ENCODE measurements at places on chromosomes 12 and 14.

- DNase-seq: no peak
These were observed 10.8 kb downstream of the SMIM41 start for GRCh38 chr12:52090291-52090690.

- no peak for DNase-seq
These were observed 212.1 kb upstream of the ABCD2 start for GRCh38 chr12:39831587-39832315.

DNA sequence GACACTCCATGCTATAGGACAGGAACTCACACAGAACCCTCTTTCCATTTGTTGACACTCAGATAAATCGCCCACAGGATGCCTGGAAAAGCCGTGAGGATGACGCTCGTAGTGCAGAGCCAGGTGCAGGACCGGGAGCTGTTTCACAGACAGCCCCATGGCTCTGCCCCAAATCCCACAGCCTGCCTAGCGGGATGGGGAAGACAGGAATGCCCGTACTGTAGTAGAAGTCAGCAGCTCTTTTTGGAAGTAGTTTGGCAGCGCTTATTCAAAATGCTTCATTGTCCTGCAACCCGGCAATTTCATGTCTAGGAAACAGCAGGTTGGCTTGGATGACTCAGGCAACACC lies 41.6 kb downstream of the JAG2 start:
- DNase-seq: no peak

DNA sequence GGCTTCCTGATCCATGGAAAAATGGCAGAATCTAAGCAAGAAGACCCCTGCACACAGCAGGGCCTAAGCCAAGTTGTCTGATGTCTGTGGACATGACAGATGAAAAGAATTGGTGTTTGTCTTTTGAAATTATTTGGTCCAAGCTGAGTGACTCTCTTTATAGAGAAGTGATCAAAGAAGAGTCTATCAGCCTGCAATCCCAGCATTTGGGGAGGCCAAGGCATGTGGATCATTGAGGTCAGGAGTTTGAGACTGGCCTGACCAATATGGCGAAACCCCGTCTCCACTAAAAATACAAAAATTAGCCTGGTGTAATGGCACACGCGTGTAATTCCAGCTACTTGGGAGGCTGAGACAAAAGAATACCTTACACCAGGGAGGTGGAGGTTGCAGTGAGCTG lies 64.8 kb upstream of the TUNAR start:
- DNase-seq: no peak

DNA sequence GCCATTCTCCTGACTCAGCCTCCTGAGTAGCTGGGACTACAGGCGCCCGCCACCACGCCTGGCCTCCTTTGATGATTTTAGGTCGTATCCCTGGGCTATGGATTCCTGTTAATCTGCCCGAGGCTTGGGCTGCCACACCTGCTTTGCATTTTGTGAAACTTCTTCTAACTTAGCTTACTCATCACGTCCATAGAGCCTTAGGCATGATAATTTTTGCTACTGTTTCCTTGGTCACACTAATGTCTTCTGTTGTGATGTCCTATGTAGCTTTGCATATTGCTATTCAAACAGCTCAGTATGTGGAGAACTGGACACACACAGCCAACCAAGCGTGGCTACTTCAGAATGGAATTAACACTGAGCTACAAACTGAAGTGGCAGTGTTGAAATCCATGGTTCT lies 47.5 kb upstream of the DDX11 start:
- no peak for DNase-seq

DNA sequence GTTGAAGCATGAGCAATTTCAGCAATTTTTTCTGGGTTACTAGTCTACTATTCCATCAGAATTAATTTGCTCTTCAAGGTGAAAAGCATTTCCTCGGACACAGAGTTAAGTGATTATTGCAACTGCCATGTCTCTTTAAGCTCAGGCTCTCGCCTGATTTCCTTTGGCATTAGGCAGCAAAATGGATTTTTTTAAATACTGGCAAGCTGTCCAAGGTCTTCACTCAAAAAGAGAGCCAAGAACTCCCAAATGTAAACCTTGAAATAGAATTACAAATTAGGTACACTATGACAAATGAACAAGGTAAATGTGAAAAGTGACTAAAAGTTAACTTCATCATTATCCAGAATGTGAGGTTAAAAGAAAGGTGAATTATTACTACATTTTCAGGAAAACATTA lies 111.9 kb downstream of the GARIN6 start:
- no peak for DNase-seq

GRCh38 chr14:77615361-77616132 lies 890 bp downstream of the SPTLC2 start:
- no peak for DNase-seq

DNA sequence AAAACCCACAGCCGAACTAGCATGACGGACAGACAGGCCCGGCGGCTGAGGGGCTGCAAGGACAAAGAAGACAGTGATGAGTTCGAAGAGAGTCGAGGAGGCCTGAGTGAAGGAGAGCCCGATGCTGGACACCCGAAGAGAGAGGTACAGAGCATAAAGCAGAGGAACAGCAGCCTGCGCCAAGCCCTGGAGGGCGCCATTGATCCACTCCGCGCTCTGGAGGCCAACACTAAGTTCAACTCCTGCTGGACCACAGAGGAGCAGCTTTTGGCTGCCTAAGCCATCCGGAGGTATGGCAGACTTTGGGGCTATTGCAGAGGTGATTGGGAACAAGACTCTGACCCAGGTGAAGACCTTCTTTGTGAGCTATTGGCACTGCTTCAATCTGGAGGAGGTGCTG lies 7.8 kb upstream of the PLXNC1 start:
- no peak for DNase-seq

DNA sequence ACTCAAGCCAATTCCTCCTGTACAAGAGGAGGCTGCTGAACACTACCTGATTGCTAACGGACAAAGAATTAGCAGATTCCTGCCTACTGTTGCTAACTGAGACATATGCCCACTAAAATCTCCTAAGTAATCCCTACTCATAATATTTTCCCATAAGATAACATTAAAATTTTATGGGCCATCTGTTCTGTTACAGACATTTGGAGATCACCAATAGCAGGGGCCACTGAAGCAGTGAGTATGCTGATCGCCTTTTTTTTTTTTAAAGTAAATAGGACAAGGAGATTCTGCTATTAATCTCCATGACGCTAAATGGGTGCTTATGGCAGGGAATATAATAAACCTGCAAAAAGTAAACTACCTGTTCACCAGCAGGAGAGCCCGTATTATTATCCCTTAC lies 292.9 kb downstream of the MED13L start:
- no peak for DNase-seq

- DNase-seq: no peak
These were observed 231.4 kb downstream of the PCNX1 start for GRCh38 chr14:71138448-71139293.

DNA sequence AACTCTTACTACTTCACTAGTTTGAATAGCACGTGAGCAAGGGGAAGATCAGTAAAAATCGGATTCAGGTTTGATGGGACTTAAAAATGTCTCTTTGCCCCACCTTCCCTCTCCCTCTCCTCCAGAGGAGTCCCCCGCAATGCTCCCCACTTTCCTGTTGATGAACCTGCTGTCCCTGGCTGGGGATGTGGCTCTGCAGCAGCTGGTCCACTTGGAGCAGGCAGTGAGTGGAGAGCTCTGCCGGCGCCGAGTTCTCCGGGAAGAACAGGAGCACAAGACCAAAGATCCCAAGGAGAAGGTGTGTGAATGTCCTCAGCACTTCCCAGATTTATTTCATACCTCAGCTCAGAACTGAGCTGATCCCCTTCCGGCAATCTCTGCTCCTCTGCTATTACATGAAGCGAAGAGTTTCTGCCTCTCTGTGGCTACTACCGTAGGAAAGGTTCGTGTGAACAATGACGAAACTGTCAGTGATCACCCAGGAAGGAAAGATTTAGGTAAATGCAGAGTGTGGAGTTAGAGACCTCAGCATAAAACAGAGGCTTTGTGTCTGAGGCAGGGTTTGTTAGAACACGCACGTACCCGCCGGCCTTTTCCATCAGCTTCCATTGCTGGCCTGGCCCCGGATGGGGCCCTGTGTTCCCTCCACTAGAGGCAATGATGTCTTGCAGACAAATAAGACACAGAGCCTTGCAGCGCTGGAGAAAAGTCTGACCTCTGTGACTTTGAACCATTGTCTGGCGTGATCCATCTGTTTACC lies 7.4 kb upstream of the GAPDH start:
- DNase-seq: no peak

DNA sequence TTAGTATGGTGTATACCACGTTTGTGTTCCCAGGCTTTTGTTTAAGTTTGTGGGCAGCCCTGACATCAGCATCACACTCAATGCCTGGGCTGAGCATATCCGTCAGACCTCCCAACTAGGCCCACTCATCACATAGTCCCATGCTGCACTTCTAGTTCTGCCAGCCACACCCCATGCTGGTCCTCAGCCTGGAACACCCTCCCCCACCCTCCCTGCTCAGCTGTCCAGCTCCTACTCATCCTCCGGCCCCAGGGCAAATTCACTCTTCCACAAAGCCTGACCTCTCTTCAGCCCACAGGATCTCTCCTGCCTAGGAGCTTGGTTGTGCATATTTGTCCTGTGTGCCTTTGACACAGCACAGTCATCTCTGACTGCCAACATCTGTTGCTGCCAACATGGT lies 3.9 kb upstream of the ENDOU start:
- no peak for DNase-seq

- no peak for DNase-seq
These were observed 1945.1 kb upstream of the SEL1L start for GRCh38 chr14:83478741-83479140.

GRCh38 chr12:55703901-55704761 lies 3.6 kb downstream of the ITGA7 start:
- no peak for DNase-seq

DNA sequence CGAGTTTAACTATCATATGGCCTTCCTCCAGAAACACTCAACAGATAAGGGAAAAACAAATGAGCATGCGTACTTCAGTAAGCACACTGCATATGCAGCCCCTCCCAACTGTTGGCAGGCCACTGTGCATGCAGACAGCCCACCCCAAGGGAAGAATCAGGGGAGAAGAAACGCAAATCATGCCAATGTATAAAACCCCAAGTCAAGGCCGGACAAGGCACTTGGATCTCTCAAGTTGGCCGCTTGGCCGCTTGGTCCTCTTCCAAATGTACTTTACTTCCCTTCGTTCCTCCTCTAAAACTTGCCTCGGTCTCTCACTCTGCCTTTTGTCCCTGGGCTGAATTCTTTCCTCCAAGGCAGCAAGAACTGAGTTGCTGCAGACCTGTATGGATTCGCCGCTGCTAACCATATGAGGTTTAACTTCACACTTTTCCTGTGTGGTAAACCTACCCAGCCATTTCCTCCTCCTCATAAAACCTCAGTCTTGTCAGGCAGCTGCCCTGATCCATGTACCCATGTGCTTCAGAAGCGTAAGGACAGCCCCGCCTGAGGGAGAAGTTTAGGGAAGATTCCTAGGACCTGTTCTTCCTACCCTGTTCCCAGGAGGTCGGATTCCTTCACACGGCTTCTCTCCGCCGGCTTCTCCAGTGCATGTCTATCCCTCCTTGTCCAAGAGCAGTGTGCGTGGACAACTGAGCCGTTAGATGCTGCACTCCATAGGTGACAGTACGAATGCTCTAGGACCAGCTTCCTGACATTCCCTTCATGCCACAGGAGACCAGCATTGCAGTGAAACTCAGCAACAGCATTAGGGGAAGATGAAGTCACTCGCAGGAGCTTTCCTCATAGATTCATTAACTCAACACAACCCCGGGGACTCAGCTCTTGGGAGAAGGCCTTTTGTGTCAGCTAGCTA lies 188.0 kb downstream of the MON2 start:
- DNase-seq: no peak

- no peak for DNase-seq
These were observed 149.2 kb downstream of the EMP1 start for GRCh38 chr12:13345722-13346121.

GRCh38 chr12:6324936-6325750 lies 14.7 kb downstream of the PLEKHG6 start:
- DNase-seq: no peak

DNA sequence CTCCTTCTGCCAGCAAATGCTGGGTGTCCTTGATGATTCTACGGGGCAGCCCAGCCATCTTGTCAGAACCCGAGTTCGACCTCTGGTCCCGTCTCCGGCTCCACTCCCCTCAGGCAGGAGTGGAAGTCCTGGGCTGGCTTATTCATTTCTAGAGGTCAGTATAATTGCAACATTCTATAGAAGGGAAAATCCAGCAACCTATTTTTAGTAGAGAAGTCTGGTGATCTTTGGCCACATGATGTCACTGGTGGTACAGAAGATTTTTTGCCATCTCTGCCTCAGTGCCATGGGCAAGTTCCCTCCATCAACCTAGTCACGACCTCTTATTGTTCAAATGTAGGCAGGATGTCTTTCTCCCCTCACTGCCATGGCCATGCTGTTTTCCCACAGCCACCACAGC lies 22.4 kb downstream of the OR10G2 start:
- no peak for DNase-seq

DNA sequence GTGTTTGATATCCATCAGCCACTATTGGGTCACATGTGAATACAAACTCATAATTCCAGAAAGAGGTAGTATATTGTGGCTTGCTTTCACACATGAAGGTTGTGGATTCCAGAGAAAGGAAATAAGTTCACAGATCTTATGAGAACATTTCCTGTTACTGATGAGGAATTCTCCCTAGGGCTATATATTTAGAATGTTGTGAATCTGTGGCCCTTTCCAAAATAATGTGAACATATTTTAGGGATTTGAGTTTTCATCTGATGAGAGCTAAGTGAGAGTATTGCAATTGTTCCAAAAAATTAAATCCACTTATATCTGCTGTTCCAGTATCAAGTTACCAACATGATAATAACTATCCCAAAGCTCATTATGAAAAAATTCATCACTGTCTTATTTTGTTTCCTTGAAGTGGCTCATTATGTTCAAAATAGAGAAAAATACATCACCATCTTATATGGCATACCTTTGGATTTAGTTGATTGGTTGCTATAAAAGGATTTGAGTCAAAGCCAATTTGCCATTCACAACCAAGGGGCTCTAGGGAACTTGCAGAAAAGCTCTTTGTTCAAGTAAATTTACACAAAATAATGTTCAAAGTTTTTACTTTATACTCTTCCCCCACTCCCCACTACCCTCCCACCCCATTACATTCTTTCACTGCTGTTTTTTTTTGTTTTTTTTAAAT lies 76.3 kb downstream of the MYRFL start:
- no peak for DNase-seq

DNA sequence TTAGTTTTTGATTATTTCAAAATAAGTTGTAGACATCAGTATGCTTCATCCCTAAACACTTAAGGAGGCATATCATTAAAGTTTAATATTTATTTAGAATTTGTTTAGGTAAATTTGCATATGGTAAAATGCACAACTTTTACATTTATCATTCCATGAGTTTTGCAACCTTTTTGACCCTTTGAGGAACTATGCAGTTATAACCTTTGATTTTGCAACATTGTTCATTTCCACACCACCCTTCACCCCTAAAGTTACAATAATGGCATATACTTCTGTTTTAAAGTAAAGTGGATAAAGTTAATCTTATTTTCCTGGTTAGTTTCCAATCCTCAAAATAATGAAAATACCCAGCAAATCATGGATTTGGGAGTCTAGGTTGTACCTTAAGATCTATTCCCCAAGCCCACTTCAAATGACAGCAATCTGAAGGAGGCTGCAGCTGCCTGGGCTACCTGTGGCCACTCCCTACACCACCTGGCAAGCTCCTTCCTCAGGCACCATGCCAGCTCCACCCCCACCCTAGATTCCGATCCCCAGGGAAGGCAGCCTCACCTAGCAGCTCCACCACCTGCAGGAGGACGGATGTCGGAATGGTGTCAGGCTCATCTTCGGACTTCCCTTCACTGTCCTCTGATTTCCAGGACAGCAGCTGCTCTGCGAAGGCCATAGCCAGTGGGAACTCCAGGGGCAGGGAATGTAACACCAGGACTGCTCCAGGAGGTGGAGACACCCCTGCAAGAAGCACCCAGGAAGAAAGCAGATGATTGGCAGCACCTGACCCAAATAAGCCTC lies 65.1 kb downstream of the TRAFD1 start:
- DNase-seq: no peak

GRCh38 chr14:92309968-92310530 lies 12.9 kb upstream of the SLC24A4 start:
- no peak for DNase-seq

Data from HFF-Myc (cell line).